Retinal pigment epithelial cell (primary cell): ENCODE measurements at places on chromosomes 1 and 21.

- no peak for DNase-seq
Measured at GRCh38 chr1:38662126-38662525, 197.4 kb downstream of the RRAGC start.

DNA sequence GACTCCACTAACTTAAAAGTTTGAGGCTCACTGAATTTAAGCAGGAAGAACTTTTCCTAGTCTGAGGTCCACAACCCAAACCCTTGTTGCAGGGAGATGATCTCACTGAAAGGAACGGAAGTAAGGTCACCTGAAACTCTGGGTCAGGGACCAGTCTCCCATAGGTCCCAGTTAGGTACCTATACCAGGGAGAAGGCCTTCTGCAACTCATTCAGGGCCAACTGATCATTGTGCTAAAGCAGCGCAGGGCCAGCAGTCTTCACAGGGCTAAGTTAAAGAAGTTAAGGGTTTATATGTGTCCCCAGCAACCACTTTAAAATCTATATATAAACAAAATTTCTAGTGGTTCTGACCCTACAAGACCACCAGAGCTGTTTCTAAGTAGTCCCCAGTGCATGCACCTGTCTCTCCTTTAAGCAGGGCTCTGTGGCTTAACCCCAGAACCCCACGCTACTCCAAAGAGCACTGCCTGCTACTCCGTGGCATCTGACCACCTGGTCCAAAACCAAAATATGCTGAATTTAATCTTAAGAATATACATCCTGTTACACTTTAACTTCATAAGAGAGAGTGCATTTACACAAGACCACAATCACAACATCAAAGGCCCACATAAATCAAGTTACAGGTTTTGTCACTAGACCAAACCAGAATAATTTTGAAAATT lies 2.8 kb downstream of the SRSF10 start:
- no peak for DNase-seq

DNA sequence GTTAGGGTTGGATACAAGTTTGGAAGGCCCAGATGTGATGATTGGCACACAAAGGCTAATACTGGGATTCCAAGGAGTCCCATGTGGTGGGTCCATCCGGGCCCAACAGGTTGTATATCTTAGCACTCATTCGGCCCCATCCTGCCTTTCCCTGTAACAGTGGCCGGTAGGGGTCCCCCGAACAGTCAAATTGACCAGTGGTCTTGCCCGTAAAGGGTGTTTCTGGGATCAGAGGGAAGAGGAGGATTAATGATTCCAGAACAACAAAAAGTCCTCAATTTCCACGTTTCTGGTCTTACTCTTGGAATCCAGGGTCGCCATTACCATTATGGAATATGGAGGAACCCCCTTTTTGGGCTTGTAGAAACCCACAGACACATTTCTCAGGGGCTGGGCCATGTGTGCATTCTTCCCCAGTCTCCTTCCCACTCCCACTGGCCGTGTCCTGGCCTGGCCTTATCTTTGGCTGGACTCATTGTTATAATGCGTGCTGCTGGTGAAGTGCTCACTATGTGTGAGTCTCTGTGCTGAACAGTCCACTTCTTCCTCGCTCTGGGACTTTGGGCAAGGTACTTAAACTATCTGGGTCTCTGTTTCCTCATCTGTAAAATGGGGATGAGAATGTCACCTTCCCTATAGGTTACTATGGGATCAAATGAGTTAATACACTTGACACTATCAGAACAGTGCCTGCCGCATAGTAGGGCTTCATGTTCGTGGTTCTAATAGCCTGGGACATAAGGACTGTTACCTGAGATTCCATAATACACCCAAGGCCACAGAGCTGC lies 161.8 kb downstream of the DYRK1A start:
- no peak for DNase-seq

DNA sequence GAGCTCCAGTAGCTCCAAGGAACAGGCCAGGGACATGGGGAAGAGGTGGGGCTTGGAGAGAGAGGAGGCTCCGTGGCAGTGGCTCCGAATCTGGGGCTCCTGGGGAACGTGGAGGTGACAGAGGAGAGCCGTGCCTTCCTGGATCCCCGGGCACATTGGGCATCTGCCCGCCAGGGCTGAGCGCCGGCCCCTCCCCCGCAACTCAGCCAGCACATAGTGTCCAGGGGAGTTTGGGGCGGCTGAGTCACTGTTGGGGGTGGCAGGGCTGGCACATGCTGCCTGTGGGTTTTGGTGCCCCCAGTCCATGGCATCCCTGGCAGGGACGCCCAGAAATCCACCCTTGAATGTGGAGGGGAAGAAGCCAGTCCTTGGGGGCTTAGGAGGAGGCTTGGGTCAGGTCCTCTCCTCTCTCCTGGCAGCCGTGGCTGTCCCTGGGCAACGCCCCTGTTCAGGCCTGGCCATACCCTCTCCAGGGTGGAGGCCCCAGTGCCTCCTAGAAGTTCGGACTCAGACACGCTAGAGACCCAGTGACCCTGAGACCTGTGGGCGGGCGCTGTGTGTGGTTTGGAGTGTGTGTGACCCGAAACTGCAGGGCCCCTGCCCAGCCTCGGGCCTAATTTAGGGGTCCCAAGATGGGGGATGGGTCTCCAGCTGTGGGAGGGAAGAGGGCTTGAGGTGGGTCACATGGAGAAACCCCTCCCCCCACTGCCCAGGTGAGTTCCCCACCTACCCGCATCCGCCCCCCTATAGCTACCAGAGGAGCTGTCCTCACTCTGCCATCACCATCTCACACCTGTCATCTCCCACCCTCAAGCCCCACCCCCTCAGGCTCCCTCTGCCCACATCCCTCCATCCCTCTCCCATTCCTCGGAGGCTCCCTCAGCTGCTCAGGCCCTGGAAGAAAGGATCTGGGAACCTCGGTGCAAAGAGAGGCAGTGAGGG lies 1.6 kb downstream of the HSPB7 start:
- DNase-seq: no peak

- no peak for DNase-seq
Measured at GRCh38 chr1:98490099-98490498, 171.4 kb upstream of the SNX7 start.

DNA sequence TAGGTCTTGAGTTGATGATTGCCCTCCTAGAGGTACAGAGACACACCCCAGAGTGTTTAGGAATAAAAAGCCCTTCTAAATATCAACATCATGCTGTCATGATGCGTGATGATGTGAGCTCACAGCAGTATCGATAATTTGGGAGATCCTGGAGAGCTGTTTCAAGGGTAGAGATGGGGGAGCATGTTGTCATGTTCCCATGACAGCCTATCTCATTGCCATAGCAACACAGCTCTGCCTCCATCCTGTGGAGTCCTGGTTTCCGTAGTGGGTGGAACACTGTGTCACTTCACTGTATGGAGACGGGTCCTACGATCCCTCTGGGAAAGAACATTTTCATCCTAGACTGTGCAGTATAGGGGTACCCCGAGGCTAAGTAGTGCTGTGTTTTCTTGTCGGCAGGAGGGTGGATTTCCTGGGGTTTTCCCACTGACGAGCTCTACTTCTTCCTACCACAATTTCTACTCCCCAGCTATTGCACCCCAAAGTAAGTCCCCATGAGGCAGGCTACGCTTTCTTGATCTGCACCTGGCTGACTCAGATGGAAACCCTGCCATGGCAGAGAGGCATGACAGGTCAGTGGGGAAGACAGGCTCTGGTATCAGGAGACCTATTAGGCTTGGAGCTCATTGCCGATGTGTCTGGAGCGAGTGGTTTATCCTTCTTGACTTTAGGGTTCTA lies 7.2 kb downstream of the KISS1 start:
- no peak for DNase-seq

DNA sequence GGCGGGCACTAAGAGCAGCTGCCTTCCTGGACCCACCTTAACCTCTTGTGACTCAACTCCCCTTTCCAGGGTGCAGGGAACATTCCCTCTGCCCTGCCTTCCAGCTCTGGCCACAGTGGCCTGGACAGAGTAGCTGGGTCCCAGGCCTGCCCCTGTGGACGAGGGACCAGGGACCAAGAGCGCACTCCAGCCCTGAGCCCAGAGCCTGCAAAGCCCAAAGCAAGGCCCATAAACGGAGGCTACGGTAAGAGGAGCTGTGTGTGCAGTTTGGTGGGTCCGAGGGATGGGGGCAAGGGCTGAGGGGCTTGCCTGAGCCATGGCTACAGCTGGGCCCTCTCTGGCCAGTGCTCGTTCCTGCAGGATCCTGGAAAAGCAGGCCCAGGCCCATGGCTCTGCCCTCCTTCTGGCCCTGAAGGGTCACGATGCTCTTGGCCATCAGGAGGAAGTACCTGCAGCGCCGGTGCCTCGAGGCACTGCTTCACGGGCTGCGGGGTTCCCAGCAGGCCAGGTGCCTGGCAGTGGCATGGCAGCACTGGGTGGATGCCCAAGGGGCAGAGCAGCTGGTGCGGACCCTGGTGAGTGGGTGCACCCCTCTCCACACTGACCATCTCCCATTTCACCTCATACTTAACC lies 17.8 kb downstream of the MTHFR start:
- DNase-seq: no peak

GRCh38 chr1:236257216-236257615 lies 24.5 kb downstream of the ERO1B start:
- DNase-seq: no peak
